ENCODE measurements at places on chromosomes 16 and 17.

DNA sequence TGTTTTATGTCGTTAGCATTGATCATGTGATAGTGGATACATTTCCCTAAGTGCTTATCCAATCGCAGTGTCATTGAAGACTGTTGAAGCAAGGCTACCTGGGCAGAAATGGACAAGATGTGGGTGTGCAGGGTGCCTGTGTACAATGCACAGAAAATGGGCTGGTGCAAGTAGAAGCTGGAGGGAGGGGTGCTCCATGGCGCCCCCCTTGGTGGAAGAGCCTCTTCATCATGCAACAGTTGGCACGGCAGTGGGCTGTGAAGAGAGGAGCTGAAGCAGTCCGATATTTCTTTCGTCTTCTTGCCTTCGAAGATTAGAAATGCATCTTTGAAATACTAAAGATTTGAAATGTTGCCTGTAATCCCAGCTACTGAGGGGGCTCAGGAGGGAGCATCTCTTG, 100.5 kb downstream of the PLCG2 start:
- H3K36me3 ChIP-seq, result peaks cover 15% of the 10 kb centered on the region
- no peaks in the 10 kb centered on the region for H3K4me1 ChIP-seq
- H3K27ac ChIP-seq, result no peak overlapping the region
- no peaks in the 10 kb centered on the region for H3K27me3 ChIP-seq
- DNase-seq, result no peak

DNA sequence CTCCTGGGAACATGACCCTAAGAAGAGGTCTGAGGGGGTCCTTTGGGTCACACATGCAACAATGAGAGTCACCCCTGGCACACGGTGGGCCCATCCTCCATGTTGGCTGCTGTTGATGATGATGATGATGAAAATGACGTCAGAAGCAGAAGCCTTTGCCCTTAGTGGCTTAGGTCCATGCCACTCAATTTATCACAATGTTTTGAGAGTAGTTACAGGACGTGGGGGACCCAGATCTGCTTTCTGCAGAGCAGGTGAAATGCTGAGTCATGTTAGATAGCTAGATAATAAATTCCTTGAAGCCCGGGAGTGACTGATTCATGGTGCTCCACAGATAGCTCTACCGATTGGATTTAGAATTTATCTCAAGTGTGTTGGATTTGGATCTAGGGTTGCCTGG, 53.9 kb downstream of the VPS35L start:
- no peak for DNase-seq
- no peaks in the 10 kb centered on the region for H3K27me3 ChIP-seq
- no peak overlapping the region for H3K27ac ChIP-seq
- H3K4me3 ChIP-seq, result no peak overlapping the region
- no peaks in the 10 kb centered on the region for H3K4me1 ChIP-seq
- peaks cover 26% of the 10 kb centered on the region for H3K36me3 ChIP-seq

DNA sequence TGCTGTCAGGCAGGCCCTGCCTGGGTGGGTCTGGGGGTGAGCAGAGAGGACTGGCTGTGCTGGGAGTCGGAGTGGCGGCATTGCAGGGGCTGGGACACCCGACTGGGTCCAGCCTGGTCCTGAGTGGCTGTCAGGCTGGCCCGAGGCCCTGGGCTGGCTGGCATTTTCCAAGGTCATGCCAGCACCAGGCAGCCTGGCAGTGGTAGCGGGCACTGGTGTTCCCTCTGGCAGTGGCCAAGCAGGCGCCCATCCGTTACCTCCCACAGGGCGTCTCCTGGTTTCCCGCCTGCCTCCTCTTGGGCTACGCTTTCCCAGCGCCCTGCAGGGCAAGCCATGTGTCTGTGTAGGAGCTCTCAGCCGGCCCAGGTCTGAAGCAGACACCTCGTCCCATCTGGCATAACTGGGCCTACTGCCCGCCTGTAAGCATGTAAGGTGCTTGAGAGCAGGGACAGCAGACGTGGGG, 5.7 kb upstream of the PKMYT1 start:
- no peak overlapping the region for H3K4me3 ChIP-seq

GRCh38 chr17:35171834-35172233, 22.4 kb downstream of the SLC35G3 start:
- no peaks in the 10 kb centered on the region for H3K27me3 ChIP-seq
- H3K4me3 ChIP-seq, result peak overlapping the region; percentile 63
- H3K4me1 ChIP-seq, result peaks cover 30% of the 10 kb centered on the region
- peak overlapping the region; percentile 71 for H3K27ac ChIP-seq

GRCh38 chr16:2195322-2196161, 863 bp downstream of the CASKIN1 start:
- H3K27me3 ChIP-seq, result peaks cover 33% of the 10 kb centered on the region
- DNase-seq, result no peak
- peak overlapping the region; percentile 48 for H3K4me3 ChIP-seq
- H3K27ac ChIP-seq, result no peak overlapping the region
- no peaks in the 10 kb centered on the region for H3K36me3 ChIP-seq
- peaks cover 5% of the 10 kb centered on the region for H3K4me1 ChIP-seq

GRCh38 chr16:67933805-67934204, 2.1 kb upstream of the CTRL start:
- peaks cover 21% of the 10 kb centered on the region for H3K4me1 ChIP-seq
- no peak for DNase-seq
- no peak overlapping the region for H3K27ac ChIP-seq
- peak overlapping the region; percentile 10 for H3K4me3 ChIP-seq
- H3K27me3 ChIP-seq, result no peaks in the 10 kb centered on the region

GRCh38 chr17:32191306-32191705, 49.0 kb downstream of the RHOT1 start:
- no peak overlapping the region for H3K27ac ChIP-seq
- no peak overlapping the region for H3K4me3 ChIP-seq
- H3K4me1 ChIP-seq, result no peaks in the 10 kb centered on the region
- H3K36me3 ChIP-seq, result peaks cover 45% of the 10 kb centered on the region
- DNase-seq, result no peak
- H3K27me3 ChIP-seq, result no peaks in the 10 kb centered on the region

GRCh38 chr16:345772-346171, 6.8 kb downstream of the AXIN1 start:
- H3K27ac ChIP-seq, result peak overlapping the region; percentile 76
- no peak for DNase-seq
- H3K27me3 ChIP-seq, result no peaks in the 10 kb centered on the region

GRCh38 chr17:21376081-21376758, at the start of gene KCNJ12:
TSS of gene KCNJ12 (plus strand) at chr17:21376357. CDS start at chr17:21415343, 38,986 bp downstream.
- H3K4me1 ChIP-seq, result peaks cover 4% of the 10 kb centered on the region
- H3K27me3 ChIP-seq, result peaks cover 19% of the 10 kb centered on the region
- peak within 1 kb of the TSS; percentile 64 for H3K4me3 ChIP-seq
- H3K27ac ChIP-seq, result no peak within 1 kb of the TSS
- H3K36me3 ChIP-seq, result no peaks in the 10 kb centered on the region

- H3K4me1 ChIP-seq, result peaks cover 30% of the 10 kb centered on the region
- peaks cover 46% of the 10 kb centered on the region for H3K36me3 ChIP-seq
- H3K27ac ChIP-seq, result peak within 1 kb of the TSS; percentile 98
- DNase-seq, result peak; percentile 14
- H3K27me3 ChIP-seq, result no peaks in the 10 kb centered on the region
- H3K4me3 ChIP-seq, result peak within 1 kb of the TSS; percentile 100
These were observed at the start of gene PSMB10 for GRCh38 chr16:67936124-67936879. TSS of gene PSMB10 (minus strand) at chr16:67936850. CDS start at chr16:67936749, 101 bp downstream.

DNA sequence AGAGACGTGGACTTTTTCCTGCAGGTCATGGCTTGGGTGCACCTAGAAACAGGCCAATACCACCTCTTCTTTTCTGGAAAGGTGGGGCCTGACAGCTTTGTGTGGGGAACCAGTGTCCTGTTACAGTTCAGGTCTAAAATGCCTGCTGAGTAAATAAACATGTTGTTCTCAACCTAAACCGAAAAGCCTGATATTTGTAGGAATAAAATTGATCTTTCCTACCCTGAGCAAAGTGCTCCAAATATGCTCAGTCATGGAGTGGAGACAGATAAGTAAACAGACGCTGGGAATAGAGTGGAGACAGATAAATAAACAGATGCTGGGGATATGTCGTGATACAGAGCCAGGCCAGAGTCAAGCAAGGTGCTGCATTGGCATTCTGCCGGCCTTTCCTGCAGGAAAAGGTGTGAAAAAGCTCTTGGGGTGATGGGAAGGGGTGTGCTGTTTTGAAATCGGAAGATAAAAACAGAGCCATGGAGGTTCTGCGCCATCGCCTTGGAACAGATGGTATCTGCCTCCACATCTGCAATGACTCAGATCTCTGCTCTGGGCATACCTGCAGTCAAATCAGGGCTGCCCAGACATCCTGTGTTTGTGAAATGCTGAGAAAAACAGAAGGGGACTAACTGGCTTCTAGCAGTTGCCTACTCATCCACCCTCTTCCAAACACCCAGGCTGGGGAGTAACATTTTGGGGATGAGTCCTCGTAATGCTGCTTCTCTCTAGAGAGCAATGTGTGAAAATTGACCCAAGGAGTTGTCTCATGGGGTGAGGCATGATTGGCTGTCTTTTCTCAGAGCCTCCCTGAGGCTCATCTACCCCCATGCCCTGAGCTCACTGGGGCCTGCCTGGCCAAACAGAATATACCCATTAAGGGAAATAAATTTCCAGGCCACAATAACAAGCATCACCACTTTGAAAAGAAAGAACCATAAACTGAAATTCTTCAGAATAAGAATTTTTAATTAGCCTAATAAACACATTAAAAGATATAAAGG, 16.8 kb upstream of the TRPV2 start:
- no peak overlapping the region for H3K27ac ChIP-seq
- DNase-seq, result no peak
- H3K4me3 ChIP-seq, result no peak overlapping the region
- peaks cover 2% of the 10 kb centered on the region for H3K36me3 ChIP-seq
- H3K4me1 ChIP-seq, result peaks cover 1% of the 10 kb centered on the region

DNA sequence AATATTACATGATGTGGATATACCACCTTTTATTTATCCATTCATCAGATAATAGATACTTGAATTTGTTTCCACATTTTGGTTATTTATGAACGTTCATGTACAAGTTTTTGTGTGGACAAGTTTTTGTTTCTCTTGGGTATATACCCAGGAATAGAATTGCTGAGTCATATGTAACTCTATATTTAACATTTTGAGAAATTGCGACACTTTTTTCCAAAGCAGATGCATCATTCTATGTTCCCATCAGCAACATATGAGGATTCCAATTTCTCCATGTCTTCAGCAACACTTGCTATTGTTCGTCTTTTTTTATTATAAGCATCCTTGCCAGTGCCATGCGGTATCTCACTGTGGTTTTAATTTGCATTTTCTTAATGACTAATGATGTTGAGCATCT, 93.9 kb downstream of the GSG1L start:
- H3K4me3 ChIP-seq, result no peak overlapping the region
- no peaks in the 10 kb centered on the region for H3K36me3 ChIP-seq
- peaks cover 17% of the 10 kb centered on the region for H3K27me3 ChIP-seq
- no peak for DNase-seq
- H3K4me1 ChIP-seq, result no peaks in the 10 kb centered on the region
- no peak overlapping the region for H3K27ac ChIP-seq

GRCh38 chr16:51376080-51376479, 225.0 kb upstream of the SALL1 start:
- no peaks in the 10 kb centered on the region for H3K4me1 ChIP-seq
- no peak for DNase-seq
- H3K36me3 ChIP-seq, result no peaks in the 10 kb centered on the region
- H3K27ac ChIP-seq, result no peak overlapping the region
- H3K27me3 ChIP-seq, result no peaks in the 10 kb centered on the region

DNA sequence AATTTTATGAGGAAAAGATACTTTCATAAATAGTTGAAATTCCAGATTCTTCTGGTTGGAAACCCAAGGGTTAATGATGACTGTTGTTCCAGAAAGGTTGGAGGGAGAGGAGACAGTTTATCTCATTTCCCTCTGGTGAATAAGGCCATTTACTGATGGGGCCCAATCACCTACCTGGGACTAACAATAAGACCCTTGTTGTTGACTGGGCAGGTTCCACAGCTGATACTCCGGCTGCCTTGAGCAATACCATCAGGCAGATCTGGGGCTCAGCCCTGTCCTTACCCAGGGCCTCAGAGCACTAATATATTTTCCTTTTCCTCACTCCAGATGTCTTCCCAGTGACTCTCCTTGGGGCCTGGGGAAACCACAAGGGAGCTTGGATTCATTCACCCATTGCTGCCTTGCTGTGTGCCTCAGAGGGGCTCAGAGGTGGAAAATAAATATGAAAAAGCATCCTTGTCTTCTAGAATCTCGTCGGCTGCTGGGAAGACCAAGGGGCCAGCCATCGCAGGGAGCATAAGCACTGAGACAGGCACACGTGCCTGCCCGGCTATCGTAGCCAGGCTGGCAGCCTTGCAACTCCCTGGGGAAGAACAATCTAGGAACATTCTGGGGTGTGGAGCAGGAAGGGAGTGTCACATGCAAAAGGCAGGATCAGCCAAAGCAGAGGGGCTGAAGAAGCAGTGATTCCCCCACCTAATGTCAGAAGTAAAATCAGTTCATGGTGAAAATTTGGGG, 54.4 kb downstream of the MPRIP start:
- no peak overlapping the region for H3K27ac ChIP-seq
- DNase-seq, result no peak
- H3K4me3 ChIP-seq, result no peak overlapping the region

GRCh38 chr16:2009791-2010510, at the start of gene ZNF598:
TSS of gene ZNF598 (minus strand) at chr16:2009821.
- H3K27me3 ChIP-seq, result no peaks in the 10 kb centered on the region
- peaks cover 7% of the 10 kb centered on the region for H3K36me3 ChIP-seq
- peaks cover 37% of the 10 kb centered on the region for H3K4me1 ChIP-seq
- peak within 1 kb of the TSS; percentile 85 for H3K4me3 ChIP-seq

DNA sequence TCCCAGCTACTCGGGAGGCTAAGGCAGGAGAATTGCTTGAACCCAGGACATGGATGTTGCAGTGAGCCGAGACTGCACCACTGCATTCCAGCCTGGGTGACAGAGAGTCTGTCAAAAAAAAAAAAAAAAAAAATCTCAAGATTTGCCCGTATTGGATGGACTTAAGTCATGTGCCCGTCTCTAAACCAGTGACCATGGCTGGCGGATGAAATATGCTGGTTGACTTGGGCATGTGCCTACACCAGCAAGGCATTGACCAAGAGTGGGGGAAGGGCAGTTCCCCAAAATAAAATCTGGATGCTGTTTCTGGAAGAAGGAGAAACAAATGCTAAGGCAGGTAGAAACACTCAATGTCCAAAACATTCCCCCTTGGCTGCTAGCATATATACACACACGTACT, 21.5 kb upstream of the COL1A1 start:
- H3K4me3 ChIP-seq, result no peak overlapping the region
- no peaks in the 10 kb centered on the region for H3K4me1 ChIP-seq
- H3K36me3 ChIP-seq, result no peaks in the 10 kb centered on the region
- no peak overlapping the region for H3K27ac ChIP-seq

DNA sequence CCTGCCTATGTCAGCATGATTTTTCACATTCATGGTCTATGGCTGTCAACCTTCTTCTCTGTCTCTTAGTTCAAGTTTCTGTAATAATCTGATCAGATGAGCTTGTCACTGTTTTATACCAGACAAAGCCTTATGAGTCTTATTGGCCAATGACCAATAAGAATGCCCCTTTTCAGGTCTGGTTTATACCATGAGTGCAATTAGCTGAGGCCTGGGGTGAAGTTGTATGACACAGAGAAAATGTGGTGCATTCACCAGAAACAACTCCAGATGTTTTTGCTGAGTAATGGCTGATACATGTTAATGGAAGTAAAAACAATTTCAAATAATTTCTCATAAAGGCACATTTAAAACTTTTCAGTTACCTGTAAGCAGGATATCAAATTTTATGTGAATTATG, 218.6 kb upstream of the CDH8 start:
- no peak for DNase-seq
- H3K27ac ChIP-seq, result no peak overlapping the region
- no peaks in the 10 kb centered on the region for H3K4me1 ChIP-seq
- H3K27me3 ChIP-seq, result no peaks in the 10 kb centered on the region

GRCh38 chr16:86568677-86569623, 2.3 kb downstream of the FOXC2 start:
- no peak for DNase-seq
- peaks cover 9% of the 10 kb centered on the region for H3K36me3 ChIP-seq
- peaks cover 8% of the 10 kb centered on the region for H3K4me1 ChIP-seq
- H3K27me3 ChIP-seq, result peaks cover 56% of the 10 kb centered on the region
